ENCODE measurements at places on chromosomes 7 and 10.

GRCh38 chr10:29656451-29656992, 21.8 kb upstream of the SVIL start:
- DNase-seq, result no peak

DNA sequence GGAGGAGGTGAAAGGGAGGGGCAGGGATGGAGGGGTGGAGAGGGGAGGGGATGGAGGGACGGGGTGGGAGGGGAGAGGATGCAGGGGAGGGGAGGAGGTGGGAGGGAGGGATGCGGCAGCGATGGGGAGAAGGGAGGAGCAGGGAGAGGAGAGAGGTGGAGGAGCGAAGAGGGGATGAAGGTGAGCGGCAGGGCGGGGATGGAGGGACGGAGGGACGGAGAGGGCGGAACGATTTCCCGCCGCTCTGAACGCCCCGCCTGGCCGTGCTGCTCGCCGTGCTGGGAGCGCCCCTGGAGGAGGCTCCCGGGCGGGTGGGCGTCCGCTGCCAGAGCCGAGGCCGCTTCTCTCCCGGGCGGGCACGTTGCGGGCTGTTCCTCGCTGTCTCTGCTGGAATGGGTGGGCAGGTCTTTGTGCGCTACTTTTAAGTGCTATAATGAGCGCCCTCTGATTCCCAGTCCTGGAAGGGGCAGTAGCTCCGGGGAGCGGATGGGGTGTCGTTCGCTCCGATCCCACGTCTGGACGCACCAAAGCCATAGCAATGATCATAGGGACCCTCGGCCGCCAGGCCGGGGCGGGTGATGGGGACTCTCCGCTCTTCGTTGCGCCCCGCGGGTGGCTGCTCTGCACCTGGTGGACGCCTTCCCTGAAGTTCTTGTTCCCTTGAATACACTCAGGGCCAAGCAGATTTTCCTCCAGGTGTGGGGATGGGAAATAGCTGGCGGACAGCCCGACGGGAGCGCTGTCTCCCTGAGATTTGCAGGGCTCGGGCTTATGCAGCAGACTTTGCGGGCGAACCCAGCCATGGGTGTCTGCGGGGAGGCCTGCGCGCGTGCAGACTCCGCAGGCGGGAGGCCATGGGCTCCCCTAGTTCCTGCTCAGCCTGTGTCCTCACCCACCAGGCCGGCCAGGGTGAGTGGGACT, 81.1 kb upstream of the CPXM2 start:
- DNase-seq, result peak; percentile 84

GRCh38 chr10:24907956-24908355, 44.5 kb downstream of the PRTFDC1 start:
- DNase-seq, result no peak

DNA sequence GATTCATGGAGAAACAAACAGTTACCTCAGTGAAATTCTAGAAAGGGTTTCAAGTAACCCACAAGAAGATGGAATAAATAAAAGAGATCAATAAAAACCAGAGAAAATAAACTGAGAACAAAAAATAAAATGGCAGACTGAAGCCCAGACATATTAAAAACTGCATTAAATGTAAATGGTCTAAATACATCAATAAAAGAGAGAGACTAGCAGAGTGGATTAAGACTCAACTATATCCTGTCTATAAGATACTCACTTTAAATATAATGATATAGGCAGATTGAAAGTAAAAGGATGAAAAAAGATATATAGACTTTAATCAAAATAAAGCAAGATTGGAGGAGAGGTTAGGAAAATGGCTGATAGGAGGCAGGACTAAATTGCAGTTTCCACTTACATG, 18.8 kb upstream of the EBF3 start:
- DNase-seq, result no peak

DNA sequence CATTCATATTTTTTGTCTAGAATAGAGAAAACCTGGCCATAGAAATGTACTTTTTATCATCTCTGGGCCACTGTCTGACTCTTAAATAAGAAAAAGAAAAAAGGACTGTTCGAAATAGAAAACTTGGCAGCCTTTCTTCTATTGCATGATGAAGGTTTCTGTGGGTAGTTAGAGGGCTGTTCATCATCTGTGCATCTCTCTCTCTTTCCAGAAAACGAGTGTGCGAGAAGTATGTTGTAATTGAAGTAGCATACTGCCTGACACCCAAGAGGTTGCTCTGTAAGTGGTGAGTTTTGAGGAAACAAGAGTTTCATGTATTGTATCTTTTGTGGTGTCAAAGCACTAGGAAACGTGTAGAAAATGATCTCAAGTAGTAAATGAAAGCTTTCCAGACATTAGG, 343.2 kb upstream of the TMEM229A start:
- no peak for DNase-seq

- no peak for DNase-seq
Measured at GRCh38 chr10:62852961-62853702, 37.0 kb upstream of the EGR2 start.

DNA sequence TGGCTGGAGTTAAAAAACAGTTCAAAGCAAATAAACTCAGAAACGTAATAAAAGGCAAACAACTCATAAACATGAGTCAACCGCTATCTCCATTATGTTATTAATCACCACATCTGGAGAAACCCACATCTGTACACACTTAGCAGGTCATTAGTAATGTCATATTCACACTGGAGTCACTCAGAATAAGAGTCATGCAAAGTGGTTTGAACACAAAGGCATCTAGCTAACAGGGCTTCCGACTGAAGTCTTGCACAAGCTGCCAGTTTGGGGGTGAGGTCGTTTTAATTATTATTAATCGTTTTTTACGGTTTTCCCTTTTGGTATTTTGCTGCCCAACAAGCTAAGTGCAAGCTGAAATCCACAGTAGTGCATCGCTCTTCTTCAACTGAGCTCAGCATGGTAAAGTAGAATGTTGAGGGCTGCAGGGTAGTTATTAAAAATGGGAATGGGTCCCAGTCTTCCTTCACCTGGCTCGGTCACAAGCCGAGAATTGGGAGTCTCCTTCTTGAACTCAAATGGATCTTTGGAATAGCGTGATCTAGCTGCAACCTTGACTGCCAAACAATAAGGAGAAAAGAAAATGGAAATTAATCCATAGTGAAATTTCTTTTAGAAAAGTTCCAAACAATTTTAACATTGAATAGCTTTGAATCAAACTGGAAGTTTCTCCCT, 663.5 kb downstream of the KCNMA1 start:
- no peak for DNase-seq

- no peak for DNase-seq
Measured at GRCh38 chr10:48818081-48818480, 121.6 kb downstream of the LRRC18 start.

GRCh38 chr7:2710286-2710655, 22.3 kb downstream of the AMZ1 start:
- no peak for DNase-seq

DNA sequence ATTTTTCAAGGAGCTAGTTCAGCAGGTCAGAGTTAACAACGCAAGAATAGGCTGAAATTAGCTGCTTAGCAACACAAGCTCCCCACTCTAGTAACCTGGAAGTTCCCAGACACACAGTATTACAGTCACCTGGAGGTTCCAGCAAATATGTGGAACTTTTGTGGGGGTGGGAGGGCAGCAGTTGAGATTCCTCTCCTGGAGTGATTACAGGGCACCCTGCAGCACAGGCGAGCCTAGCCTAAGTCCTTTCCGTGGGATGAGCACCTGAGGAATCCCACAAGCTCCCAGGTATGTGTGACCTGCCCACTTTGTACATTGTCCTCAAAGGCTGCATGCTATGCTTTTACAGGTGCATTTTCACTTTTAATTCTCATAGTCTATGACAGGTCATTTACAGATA, 13.6 kb downstream of the TPK1 start:
- DNase-seq, result no peak

DNA sequence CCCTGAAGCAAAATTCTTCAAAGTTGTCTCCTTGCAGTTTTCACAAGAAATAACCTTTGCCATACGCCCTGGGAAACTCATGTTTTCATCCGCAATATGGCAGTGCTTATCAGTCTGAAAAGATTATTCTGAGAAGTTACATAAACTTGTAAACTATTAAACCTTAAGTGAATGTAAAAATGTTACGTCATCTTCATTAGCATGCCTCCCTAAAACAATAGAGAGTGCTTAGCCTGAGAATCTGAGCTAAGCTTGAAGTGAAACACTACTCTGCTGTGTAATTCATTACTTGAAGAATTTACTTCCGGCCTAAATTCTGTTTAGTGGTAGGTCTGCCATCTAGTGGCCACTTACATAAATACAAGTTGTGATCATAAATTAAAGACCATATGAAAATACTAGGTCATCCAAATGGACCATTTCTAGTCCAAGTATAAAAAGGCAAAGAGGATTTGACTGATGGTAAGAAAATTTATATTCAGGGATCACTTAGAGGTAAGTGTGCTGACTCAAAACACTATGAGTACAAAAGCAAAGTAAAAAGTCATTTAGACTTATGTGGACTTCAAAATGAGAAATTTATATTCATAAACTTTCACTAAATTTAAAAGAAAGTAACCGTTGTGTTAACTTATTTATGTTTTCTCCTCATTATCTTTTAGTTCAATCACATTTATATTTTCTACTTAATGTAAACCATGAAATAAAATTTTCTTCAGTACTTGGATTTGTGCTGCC, 745.1 kb upstream of the LRRTM3 start:
- no peak for DNase-seq

DNA sequence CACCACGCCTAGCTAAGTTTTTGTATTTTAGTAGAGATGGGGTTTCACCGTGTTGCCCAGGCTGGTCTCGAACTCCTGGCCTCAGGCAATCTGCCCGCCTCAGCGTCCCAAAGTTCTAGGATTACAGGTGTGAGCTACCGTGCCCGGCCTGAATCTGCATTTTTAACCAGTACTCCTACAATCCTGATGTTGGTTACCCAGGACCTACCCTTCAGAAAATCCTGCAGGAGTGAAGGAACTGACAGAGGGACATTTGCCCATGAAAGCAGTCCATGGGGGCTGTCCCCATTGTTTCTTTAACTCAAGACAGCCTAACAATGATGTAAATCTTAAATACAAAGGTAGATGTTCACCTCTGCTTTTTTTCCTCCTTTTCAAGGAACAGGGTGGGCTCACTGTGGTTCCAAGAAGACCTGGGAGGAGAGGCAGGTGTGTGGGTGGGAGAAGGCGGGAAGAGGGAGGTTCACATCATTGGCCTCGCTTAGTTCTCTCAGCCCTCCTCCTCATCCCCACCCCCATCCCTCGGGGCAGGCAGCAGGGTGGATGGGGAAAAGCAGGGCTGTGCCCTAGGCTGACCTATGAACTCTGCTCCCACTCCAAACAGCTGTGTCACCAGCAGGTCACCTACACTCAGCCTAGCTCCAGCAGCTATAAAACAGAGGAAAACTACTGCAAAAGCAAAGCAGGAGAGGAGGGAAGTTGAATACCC, 13.5 kb downstream of the LRRC20 start:
- peak; percentile 56 for DNase-seq

- DNase-seq, result no peak
Measured at GRCh38 chr10:49273082-49273465, 25.9 kb upstream of the C10orf71 start.

GRCh38 chr10:79335094-79335469, 12.2 kb upstream of the PPIF start:
- no peak for DNase-seq

DNA sequence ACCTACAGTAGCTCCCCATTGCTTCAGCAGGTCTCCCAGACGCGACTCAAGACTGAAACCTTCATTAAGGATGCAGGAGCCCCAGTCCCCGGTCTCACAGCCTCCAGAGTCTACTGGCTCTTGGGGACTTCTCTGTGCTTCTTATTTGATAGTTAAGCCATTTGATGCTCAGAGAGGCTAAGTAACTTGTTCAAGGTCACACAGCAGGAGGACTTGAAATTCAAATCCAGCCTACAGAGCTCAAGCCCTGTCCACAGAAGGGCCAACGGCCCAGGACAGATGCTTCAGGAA, 21.2 kb upstream of the ZMIZ1 start:
- DNase-seq, result no peak

DNA sequence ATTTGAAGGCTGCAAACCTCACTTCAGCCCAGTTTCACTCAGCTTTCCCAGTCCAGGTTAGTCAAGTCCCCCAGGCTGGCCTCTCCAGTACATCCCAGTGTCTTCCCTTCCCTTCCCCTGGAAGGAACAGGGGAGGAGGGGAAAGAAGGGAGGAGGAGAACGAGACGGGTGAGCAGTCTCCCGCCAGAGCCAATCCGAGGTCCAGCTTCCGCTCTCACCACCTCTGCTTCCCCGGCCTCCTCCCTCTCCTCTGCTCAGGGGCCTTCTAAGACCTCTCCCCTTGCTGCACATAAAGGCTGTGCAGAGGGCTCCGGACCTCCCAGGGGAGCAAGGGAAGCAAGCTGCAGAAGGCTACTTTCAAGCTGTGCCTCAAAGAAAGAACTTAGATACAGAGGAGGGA, 4.1 kb downstream of the ATG9B start:
- peak; percentile 75 for DNase-seq

GRCh38 chr7:156305351-156305750, 335.2 kb upstream of the RNF32 start:
- no peak for DNase-seq

GRCh38 chr7:23714579-23714978, 4.6 kb downstream of the STK31 start:
- no peak for DNase-seq

DNA sequence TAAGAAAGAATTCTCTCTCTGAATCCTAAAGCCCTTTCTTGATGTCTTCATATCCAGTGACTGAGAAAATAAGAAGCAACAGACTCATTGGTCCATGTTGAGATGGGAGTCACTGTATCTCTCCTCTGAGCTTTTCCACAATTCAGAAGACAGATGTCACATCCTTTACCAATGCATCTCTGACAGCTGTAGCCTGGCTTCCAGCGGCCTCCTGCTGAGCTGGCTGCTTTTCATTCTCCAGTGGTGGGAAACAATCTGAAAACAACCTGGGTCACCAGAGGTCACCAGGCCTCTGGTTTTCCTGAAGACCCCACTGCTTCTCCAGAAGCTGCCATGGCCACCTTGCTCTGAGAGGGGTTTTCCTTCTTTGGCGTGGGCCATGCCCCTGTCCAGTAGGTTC, 18.3 kb upstream of the RPA3 start:
- DNase-seq, result peak; percentile 38

- DNase-seq, result no peak
Measured at GRCh38 chr7:32542595-32542994, 47.3 kb downstream of the AVL9 start.

GRCh38 chr7:76155938-76156337, 45.8 kb upstream of the SRRM3 start:
- no peak for DNase-seq

- DNase-seq, result no peak
Measured at GRCh38 chr10:122308417-122309141, 37.5 kb downstream of the BTBD16 start.

GRCh38 chr7:18420748-18421147, 74.8 kb upstream of the HDAC9 start:
- no peak for DNase-seq

DNA sequence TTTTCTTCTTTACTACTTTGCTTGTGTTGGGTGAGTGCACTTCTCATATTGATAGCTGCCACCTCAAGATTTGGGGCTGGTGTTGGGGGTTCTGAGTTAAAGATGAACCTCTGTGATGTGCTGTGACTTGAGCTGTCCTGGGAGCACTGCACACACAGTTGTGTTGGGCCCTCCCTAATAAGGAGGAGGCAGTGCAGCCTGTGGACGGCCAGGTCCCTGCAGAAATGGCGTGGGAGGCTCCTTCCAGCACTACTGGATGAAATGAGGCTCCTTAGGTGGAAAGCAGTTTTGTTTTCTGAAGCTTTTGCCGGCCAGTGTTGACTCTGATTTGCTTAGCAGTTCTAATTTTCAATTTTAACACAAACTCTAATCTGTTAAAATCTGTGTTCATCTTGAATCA, 44.0 kb downstream of the WDR37 start:
- DNase-seq, result no peak
